ENCODE measurements at places on chromosomes 12 and 14. TPM values are rescaled to one million over a fixed set of nuclear protein-coding genes. Genes with fewer than 3 reads are reported as not detected.

The OTOGL gene
- 0.47 TPM for total RNA-seq

DNA sequence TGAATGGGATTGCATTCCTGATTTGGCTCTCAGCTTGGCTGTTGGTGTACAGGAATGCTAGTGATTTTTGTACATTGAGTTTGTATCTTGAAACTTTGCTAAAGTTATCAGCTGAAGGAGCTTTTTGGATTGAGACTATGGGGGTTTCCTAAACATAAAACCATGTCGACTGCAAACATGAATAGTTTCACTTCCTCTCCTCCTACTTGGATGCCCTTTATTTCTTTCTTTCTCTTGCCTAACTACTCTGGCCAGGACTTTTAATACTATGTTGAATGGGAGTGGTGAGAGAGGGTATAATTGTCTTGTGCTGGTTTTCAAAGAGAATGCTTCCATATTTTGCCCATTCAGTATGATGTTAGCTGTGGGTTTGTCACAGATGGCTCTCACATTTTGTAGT is 141.5 kb downstream of the CEP83 start:
- DNase-seq, result no peak

DNA sequence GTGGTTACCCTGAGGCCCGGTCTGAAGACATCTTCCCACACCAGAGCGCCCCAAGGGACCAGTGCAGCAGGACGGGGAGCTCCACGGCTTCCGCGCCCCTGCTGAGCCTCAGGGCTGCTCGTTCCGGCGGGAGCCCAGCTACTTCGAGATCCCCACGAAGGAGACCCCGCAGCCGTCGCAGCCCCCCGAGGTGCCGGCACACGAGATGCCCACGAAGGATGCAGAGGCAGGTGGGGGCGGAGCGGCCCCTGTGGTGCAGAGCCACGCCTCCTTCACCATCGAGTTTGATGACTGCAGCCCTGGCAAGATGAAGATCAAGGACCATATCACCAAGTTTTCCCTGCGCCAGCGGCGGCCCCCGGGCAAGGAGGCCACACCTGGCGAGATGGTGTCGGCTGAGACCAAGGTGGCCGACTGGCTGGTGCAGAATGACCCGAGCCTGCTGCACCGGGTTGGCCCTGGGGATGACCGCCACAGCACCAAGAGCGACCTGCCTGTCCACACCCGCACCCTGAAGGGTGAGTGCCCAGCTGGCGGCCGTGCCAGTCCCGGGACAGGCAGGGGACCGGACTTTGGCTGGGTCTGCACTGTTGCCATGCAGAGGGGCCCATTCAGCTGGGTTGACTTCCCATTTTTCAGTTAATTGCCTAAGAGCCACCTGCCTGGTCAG is 18.1 kb downstream of the CEP170B start:
- DNase-seq, result no peak

DNA sequence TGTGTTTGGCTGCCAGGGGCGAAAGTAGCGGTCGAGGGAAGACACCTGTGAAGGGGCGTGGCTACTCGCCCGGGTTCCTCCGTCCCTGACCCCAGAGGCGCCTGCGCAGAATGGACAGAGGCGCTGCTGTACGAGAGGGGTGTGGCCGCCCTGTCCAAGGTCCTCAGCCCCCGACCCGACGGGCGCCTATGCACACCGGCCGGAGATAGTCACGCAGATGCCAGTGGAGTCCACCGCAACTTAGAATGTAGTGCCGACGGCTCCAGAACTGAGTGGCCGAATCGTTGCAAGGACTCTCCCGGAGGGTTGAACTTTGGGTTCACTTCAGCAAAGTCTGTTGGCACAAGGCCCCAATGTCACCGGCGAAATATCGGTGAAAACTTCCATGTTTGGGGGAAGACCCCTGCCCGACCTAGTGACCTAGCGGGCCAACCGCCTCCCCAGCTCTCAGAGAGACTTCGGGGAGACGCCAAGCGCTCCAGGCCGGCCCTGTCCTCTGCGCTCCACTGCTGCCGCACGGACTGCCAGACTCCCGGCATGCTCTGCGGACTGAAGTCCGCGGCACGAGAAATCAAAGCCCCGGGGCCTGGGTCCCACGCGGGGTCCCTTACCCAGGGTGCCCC is 541 bp upstream of the RNU6-7 start:
- peak; percentile 96 for DNase-seq

DNA sequence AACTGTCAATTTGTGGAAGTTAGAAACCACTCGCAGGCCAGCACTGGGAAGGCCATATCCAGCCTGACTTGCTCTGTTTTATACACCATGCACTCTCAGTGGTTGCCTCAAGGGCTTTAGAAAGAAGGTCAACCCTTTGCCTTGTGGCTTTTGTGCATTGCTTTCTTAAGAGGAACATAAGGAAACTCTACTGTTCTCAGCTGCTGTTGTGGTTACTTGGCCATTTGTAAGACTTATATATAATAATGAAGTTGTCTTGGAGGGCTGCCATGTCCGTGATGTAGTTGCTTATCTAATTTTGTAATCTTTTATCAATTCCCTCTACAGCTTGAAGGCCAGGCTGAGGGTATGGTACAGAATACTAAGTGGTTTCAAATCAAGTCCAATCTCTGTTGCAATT is 637.8 kb downstream of the DIO2 start:
- DNase-seq, result no peak

The FAM90A1 gene
- total RNA-seq, result 0.54 TPM

GRCh38 chr12:116299064-116299463 is 21.6 kb upstream of the MED13L start:
- no peak for DNase-seq

The GLI1 gene
- 2.8 TPM for total RNA-seq

- peak; percentile 58 for DNase-seq
Observed at GRCh38 chr14:21917699-21918436, 244.2 kb upstream of the OR4E1 start.

- DNase-seq, result peak; percentile 87
Observed at GRCh38 chr12:120928864-120929652, 24.9 kb upstream of the SPPL3 start.

The TAS2R13 gene
- 2.8 TPM for total RNA-seq

The POP5 gene
- 50.0 TPM for total RNA-seq

- no peak for DNase-seq
Observed at GRCh38 chr14:21647380-21647779, 6.3 kb upstream of the OR4E2 start.

GRCh38 chr12:95593266-95593871 is 42.1 kb upstream of the USP44 start:
- DNase-seq, result no peak

DNA sequence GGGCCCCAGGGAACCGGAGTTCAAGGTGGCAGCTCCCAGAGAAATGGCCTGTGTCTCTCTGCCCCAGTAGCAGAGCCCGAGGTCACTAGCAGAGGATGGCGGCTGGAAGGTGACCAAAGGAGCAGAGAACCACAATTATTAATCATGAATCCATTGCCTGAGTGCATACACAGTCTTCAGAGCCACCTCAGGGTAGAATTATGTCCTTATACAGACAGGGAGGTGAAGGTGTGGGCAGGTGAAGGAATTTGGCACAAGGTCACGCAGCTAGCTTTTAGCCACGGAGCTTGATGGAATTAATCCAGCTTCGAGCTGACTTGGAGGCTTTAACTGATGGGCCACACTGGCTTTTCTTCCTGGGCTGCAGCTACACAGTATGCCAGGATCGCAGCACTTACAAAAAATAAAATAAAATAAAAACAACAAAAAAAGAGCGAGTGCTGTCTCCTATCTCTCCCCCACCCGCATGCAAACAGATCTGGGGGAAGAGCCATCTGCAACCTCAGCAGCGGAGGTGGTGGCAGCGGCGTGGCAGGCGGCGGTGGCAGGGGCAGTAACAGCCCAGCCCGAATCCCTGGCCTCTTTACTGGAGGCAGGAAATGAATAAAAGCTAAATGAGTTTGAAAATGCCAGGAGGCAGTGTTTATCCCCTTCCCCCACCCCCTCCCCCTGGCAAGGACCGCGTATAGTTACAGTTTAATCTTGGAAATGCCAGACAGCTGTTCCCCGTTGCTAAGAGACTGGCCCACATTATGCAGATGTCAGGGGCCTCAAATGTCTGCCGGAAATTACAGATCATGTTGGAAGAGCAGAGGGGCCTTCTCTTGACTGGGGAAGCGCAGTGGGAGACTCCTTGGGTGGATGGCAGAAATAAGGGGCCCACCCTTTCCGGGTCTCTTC is 93.5 kb downstream of the LRRC74A start:
- DNase-seq, result peak; percentile 98

The SLC2A3 gene
- total RNA-seq, result 40.4 TPM

The TPH2 gene
- not detected for total RNA-seq

- no peak for DNase-seq
Observed at GRCh38 chr12:124321556-124322270, 26.8 kb downstream of the RFLNA start.

The TRHDE gene
- 18.6 TPM for total RNA-seq

The CLEC4A gene
- total RNA-seq, result 3.7 TPM

DNA sequence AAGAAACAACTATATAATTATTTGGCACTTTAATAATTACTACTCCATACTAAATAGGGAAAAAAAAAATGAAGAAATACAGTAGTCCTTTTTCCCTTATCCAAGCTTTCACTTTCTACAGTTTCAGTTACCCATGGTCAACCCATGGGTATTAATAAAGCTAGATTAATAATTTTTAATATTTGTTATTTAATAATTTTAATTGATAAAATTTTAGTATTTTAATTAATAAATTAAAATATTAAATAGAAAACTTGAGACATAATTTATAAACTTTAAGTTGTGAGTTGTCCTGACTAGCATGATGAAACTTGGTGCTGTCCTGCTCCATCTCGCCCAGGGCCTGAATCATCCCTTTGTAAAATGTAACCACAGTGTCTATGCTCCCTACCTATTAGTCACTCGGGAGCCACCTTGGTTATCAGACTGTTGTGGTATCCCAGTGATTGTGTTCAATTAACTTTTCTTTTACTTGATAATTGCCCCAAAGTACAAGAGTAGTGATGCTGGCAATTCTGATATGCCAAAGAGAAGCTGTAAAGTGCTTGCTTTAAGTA is 71.8 kb downstream of the PAWR start:
- DNase-seq, result no peak

The AKAP5 gene
- total RNA-seq, result 5.1 TPM

DNA sequence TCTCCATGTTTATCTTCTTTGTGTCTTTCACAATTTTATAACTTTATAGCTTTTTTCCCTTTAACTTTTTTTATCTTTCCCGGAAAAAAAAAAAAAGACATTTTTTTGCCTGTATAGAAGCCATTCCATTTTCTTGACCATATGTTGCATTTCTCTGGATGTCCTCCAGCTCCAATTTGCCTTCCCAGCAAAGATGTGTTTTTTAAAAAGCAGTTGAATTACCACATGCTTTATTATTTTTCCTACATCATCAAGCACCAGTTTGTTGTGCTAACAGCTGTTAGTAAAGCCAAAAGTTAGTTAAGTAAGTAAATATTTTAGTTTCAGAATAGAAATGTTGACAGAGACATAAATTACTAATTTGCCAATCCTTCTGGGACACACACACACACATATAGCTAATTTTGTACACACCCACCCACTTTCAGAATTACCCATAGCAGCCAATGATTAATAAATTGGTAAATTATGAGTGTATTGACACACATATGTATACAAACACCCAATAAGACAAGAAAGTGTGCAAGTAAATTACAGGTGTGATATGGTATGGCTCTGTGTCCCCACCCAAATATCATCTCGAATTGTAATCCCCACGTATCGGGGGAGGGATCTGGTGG is 118.3 kb downstream of the SLC38A6 start:
- DNase-seq, result no peak

- DNase-seq, result no peak
Observed at GRCh38 chr12:1377117-1377516, 217.3 kb downstream of the FBXL14 start.

GRCh38 chr12:104852102-104852501 is 106.0 kb downstream of the SLC41A2 start:
- DNase-seq, result no peak

The GALC gene
- total RNA-seq, result 29.4 TPM

- no peak for DNase-seq
Observed at GRCh38 chr12:52581481-52581880, 7.8 kb upstream of the KRT74 start.

The CLEC1B gene
- not detected for total RNA-seq

- DNase-seq, result no peak
Observed at GRCh38 chr12:27161458-27162228, 79.3 kb upstream of the C12orf71 start.

- DNase-seq, result no peak
Observed at GRCh38 chr12:94602024-94602423, 48.3 kb downstream of the TMCC3 start.

- DNase-seq, result no peak
Observed at GRCh38 chr12:21644516-21644915, 13.1 kb downstream of the LDHB start.

- peak; percentile 60 for DNase-seq
Observed at GRCh38 chr12:130043685-130044406, 118.4 kb upstream of the FZD10 start.

DNA sequence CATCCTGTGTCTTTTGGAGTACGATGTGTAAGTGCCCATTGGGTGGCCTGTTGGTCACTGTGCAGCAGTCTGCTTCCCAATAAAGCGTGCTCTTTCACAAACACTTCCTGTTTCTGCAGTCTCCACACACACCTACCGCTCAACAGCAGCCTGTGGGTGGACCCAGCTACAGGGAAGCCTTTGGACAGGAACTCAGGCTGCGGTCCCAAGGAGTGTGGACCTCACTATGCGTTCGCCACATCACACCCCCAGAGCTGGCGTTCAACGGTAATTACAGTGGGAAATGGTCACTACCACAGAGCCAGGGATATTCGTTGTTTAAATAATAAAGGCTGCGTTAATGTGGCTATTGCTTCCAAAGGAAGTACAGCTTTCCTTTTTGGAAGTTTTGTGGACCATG is 16.2 kb downstream of the PSMC1 start:
- no peak for DNase-seq

The KRT1 gene
- total RNA-seq, result not detected

The DPPA3 gene
- total RNA-seq, result not detected

Measured in kidney (tissue), 22 donors.